Cerebellar cortex (tissue), 1 donor: ENCODE measurements at places on chromosomes 2 and 18.

DNA sequence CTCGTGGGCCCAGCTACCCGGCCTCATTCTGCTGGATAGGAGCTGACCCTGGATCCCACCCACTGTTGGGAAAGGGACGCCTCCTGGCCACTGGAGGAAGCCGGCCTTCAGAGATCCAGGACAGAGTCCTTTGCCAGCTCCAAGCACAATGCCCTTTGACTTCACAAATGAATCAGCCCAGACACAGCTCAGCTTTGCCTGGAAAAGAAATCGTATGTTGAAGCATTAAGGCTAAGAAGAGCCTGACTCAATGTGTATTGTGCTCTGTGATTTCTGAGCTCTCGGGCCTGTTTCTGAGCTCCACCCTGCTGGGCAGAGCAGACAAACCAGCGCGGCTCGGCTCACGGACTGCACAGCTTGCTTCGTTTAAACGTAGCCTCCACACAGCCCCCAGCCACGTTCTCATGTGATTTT, 162.9 kb upstream of the APCDD1 start:
- DNase-seq = no peak

DNA sequence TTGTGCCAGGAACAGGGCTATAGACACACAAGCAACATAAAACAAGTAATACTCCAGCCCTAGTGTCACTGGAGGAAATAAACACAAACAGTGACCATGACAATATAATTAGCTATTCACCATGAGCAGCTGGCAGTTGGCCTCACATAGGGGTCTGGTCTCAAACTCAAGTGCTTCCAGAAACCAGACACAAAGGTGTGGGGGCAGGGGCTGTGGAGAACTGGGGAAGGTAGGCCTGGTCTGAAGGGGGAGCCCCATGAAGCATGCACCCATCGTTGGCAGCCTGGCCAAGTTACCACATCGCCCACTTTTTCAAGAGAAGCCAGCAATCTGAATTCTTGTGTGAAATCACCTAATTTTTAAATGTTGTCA, 49.5 kb upstream of the SP3 start:
- DNase-seq = no peak

- DNase-seq = no peak
These were observed 243.5 kb downstream of the ASXL3 start for GRCh38 chr18:33821503-33821902.

- no peak for DNase-seq
These were observed 687.0 kb downstream of the BCL11A start for GRCh38 chr2:59866436-59866835.

DNA sequence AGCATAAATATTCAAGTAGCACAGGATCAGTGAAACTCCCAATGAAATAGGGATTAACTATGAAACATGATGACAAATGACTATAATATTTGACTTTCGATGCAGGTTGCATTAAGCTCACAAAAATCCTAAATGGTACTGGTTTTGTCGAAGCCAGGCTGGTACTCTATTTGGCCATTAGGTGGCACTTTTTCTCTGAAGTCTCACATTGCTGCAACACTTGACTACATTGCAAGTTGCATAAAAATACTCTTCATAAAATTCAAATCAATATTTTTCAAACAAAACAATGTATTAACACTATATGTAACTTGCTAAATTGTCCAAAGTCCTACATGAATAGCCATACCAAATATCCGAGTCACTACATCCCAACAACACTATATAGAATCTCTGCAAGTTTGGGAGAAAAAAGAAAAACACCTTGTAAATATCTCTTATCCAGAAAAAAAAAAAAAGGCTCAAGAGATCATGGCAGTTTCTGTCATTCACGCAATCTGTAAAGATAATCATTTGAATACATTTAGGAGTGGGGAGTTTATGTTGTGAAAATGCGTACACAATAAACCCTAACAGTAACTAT, 9.5 kb downstream of the RTTN start:
- DNase-seq = peak; percentile 68

DNA sequence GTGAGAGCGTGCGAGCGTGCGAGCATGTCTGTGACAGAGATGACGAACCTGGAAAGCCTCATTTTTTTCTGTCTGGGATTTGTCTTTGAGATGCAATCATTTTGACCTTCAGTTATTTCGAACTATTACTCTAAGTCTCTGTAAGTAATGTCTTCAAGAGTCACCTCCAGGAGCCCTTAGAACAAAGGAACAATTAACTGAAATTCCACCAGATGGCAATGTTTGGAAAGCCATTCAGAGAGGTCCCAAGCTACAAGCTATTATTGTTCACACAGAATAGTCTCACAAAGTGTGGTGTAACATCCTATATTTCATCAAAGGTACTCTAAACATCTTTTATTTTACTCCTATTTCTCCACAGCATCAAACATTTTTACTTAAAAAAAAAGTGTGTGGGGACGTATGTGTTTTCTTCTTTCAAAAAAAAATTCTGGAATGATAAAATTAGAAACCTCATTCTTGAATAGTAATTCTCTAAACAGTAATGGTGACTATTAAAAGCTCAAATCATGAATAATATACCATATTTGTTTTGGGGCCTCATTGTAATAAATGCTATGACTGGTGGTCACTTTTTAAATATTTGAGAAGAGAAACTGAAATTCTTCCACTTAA, 35.1 kb upstream of the MAPRE2 start:
- DNase-seq = peak; percentile 80

DNA sequence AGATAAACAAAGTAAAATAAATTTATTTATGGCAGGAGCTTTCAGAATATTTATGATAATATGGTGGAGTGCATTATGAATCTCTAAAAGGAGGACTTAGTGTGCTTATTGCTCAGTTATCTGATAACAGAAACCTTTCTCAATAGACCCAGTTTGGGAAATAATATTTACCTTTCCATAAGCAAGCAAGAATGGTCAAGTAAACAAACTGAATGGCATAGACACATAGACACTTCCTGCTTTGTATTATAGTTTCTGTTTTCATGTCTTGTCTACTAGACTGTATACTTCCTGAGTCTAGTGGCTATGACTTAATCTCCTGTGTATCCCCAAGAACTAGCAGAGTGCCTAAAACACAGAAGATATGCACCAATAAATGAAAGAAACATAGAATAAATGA, 87.8 kb downstream of the UPP2 start:
- no peak for DNase-seq

DNA sequence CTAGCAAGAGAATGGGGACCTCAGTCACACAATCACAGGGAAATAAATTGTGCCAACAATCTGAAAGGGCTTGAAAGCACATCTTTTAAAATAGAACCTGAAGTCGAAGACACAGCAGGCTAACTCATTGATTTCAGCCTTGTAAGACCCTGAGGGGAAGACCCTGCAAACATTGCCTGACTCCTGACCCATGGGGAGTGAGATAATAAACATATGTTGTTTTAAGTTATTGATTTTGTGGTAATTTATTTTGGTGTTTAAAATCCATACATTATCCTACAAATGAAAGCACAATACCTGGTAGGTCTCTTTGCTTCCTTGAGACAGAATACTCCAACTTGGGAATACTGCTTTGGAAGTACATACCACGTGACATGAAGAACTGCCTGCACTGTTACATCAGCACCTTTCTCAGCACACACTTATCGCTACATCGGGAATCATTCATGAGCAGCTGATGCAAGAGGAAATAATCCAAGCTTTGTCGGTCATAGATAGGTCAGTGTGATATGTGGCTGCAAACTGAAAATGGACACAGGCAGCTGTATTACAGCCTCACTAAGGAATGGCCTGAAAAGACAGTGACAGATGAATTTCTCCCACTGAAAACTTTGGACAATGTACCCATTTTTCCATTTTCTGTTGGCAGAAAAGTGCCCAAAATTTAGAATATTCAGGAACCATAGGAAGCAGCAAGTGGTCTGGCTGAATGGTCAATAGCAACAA, 494.5 kb upstream of the MAP2 start:
- no peak for DNase-seq

- peak; percentile 74 for DNase-seq
These were observed 217.5 kb downstream of the GLI2 start for GRCh38 chr2:120953066-120953756.

DNA sequence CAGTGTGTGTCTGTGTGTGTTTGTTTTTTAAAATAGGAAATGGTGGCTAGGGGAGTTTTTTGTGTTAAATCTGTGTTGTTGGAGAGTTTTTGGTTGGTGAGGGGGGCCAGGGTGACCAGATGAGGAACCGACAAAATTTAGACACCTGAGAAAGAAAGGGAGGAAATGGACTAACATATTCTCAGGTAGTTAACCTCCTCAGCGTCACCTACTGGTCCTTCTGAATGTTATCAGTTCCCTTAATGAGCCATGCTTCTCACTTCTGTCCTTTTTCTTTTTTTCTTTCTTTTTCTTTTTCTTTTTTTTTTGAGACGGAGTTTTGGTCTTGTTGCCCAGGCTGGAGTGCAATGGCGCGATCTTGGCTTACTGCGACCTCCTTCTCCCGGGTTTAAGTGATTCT, 107.0 kb downstream of the FMNL2 start:
- DNase-seq = no peak

DNA sequence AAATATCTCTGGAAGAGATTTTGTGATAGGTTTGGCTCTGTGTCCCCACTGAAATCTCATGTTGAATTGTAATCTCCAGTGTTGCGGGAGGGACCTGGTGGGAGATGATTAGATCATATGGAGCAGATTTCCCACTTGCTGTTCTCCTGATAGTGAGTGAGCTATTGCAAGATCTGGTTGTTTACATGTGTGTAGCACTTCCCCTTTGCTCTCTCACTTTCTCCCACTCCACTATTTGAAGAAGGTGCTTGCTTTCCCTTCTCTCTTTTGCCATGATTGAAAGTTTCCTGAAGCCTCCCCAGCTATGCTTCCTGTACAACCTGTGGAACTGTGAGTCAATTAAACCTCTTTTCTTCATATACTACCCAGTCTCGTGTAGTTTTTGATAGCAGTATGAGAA, 97.0 kb upstream of the FN1 start:
- no peak for DNase-seq

DNA sequence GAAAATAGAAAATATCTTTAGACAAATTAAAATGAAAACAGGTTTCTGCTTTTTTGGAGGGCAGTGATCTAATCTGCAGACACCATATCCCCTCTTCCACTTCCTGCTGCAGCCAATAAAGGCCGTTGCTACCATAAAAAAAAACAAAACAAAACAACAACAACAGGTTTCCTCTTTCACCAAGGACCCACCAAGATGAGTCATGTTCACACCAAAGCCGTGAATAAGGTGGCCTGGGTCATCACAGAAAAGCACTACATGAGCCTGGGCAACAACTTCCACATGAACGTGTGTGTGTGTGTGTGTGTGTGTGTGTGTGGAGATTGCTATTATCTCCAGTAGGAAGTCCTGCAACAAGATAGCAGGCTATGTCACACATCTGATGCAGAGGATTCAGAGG, 24.8 kb upstream of the TFCP2L1 start:
- no peak for DNase-seq
